Endothelial cell (in vitro differentiated cells): ENCODE measurements at places on chromosomes 4 and X.
A peak's percentile ranks its signal among the peaks of the same experiment; 100 is the strongest.

DNA sequence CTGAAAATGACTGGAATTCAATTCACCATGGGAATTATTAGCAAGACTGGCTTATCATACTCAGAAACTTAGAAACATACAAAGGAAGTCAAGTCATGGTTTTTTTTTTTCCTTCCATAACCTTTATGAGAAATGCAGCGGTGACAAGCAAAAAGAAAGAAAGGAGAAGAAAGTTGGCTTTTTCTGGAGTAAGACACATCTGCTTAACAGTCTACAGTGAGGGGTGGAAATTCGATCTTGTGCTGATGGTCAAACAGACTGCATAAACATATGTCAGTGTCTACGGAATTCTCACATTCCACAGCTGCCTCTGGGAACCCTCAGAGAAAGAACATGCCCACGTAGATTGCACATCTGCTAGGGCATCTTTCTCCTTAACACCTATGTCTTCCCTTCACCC, 54.6 kb downstream of the PROM1 start:
- no peak for DNase-seq

GRCh38 chrX:139691493-139691842, 16.5 kb downstream of the MCF2 start:
- peak; percentile 9 for DNase-seq

DNA sequence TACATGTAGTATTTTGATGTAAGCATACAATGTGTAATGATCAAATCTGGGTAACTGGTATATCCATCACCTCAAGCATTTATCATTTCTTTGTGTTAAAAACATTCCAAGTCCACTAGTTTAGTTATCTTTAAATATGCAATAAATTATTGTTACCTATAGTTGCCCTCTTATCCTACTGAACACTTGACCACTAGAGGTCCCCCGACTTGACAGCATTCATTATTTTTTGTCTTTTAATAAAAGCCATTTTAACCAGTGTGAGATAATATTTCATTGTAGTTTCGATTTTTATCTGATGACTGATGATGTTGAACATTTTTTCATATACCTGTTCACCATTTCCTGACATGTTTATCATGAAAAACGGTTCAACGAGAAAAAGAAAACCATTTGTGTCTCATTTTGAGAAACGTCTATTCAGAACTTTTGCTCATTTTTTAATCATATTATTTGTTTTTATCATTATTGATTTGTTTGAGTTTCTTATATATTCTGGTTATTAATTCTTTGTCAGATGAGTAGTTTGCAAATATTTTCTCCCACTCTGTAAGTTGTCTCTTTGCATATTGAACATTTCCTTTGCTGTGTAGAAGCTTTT, 199.0 kb upstream of the CXXC4 start:
- no peak for DNase-seq

DNA sequence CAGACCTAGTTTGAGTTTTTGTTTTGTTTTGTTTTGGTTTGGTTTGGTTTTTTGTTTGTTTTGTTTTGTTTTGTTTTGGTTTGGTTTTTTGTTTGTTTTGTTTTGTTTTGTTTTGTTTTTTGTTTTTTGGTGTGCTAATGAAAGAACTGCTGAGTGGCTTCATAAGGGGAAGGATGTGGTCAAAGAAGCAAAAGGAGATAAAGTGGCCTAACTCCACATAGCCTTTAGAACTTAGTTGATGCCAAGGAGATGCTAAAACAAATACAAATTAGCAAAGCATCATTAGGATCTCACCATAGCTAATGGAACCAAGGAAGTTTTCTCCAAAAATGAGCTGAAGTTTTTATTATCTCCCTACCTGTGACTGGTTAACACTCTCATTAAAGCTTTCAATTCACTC, 44.6 kb upstream of the TMEM164 start:
- DNase-seq = no peak

- DNase-seq = no peak
These were observed 128.7 kb downstream of the ARHGAP24 start for GRCh38 chr4:85603437-85604336.

- DNase-seq = no peak
These were observed 6.8 kb downstream of the GABRA3 start for GRCh38 chrX:152444338-152444737.

GRCh38 chr4:25904748-25905082, 9.3 kb upstream of the SMIM20 start:
- no peak for DNase-seq

DNA sequence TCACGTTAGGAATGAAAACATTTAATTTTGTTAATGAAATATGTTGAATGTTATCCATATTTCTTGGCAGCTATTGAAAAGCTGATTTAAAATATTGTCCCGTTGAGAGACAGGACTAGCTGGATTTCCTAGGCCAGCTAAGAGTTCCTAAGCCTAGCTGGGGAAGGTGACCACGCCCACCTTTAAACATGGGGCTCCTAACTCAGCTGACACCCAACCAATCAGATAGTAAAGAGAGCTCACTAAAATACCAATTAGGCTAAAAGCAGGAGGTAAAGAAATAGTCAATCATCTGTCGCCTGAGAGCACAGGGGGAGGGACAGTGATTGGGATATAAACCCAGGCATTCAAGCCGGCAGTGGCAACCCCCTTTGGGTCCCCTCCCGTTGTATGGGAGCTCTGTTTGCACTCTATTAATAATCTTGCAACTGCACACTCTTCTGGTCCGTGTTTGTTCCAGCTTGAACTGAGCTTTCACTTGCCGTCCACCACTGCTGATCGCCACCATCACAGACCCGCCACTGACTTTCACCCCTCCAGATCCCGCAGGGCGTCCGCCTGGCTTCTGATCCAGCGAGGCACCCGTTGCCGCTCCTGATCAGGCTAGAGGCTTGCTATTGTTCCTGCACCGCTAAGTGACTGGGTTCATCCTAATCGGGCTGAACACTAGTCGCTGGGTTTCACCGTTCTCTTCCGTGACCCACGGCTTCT, 308.9 kb downstream of the GLUD2 start:
- DNase-seq = no peak
